ENCODE measurements at places on chromosomes 2 and 18.

- no peak for DNase-seq
Measured at GRCh38 chr2:217166241-217166850, 306.5 kb upstream of the TNP1 start.

DNA sequence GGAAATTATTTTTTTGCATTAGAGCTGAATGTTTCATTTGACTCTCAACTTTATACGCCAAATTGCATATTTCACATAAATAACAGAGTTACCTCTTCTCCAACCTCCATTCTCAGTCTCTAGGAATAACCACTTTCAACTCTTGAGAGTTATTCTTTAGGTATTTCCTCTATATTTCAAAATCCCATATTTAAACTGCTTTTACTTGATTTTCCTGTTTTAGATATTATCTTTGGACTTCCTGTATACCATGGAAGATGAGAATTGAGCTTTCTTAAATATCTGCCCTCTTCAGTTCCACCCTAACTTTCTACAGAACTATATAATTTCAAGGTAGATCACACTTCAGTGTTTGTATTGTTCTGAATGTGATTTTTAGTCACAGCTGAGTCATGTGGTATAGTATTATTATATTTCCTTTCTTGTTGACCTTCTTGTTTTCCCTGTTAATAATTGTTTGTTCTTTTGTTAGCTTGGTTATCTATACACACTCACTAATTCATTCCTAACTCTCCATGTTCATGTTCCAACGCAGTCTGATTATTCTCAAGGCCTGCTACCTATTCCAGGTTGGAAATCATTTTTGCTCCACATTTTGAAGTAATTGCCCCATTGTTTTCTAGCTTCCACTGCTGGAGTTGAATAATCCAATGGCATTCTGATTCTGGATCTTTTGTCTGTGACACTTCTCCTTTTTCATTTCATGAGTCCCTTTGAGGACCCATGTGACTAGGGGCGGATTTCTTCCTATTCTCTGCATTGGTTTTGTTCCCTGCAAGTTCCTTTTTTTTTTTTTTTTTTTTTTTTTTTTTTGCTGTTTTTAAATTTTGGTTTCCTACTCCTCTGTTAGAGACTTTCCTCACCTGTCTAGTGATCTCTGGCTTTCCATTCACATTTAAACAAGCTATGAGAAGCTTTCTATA lies 156.8 kb upstream of the RBMS1 start:
- no peak for DNase-seq

DNA sequence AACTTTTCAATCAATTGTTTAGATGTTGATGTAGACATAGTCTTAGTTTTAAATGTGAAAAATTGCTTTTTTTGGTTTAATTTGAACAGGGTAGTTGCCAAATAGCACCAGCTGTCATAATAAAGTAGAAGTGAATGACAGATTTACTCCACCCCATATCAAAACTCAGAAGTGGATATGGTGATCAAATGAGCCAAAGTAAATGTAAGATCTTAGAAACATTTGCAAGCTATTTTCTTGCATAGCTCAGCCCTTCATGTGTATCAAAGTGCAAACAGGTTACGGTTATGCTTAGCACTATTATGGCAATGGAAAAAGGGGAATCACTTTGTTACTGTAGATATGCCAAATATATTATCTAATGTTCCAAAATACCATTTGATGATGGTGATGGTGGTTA lies 540.9 kb upstream of the NRP2 start:
- no peak for DNase-seq

GRCh38 chr2:144456680-144457079 lies 63.2 kb downstream of the ZEB2 start:
- no peak for DNase-seq

GRCh38 chr18:23377669-23378301 lies 75.3 kb upstream of the RIOK3 start:
- DNase-seq = no peak

DNA sequence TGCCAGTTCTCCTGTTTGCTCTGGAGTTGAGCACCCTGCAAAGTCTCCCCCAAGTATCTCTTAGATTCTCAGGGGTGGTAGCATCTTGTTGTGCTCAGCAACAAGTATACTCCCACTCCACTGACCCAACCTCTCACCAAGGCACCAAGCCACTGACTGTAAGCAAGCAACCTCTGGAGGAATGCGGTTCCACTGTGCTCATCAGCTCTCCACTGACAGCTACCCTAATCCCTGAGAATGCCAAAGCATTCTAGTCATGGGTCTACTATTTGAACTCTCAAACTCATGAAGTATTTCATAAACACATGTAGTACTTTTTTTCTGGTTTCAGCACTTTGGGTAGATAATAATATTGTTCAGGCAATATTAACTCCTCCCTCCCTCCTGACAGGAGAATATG lies 170.0 kb downstream of the EPHA4 start:
- no peak for DNase-seq

DNA sequence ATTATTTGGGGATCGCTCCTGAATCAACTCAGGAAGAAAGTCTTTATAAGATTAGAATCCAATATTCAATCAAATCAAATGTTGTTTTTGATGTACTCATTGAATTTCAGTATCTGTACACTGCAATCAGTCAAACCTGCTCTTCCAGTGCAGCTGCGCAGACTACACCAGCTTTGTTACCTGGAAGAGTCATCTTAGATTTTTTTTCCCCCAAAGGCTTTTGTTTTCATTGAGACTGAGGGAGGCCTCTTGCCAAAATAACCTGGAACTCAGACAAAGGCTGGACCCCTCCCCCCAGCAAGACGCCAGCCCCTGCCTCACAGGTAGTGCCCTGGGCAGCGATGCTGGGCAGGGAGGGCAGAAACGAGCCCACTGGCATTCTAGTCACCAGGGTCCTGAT lies 74.8 kb downstream of the ARHGEF4 start:
- DNase-seq = no peak

GRCh38 chr2:10720947-10721395 lies 459 bp upstream of the ATP6V1C2 start:
- DNase-seq = no peak

GRCh38 chr2:44969936-44970335 lies 28.4 kb downstream of the SIX3 start:
- no peak for DNase-seq

DNA sequence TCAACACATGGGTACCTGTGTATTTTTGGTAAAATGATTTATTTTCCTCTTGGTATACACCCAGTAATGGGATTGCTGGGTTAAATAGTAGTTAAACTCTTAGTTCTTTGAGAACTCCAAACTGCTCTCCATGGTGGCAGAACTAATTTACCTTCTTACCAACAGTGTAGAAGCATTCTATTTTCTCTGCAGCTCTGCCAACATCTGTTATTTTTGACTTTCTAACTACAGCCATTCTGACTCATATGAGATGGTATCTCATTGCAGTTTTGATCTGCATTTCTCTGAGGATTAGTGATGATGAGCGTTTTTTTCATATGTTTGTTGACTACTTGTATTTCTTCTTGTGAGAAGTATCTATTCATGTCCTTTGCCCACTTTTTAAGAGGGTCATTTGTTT lies 180.6 kb downstream of the FSIP2 start:
- no peak for DNase-seq

- DNase-seq = peak; percentile 29
Measured at GRCh38 chr2:86039178-86039962, 66.3 kb downstream of the POLR1A start.

- DNase-seq = no peak
Measured at GRCh38 chr2:74575320-74575719, 20.8 kb downstream of the DOK1 start.

DNA sequence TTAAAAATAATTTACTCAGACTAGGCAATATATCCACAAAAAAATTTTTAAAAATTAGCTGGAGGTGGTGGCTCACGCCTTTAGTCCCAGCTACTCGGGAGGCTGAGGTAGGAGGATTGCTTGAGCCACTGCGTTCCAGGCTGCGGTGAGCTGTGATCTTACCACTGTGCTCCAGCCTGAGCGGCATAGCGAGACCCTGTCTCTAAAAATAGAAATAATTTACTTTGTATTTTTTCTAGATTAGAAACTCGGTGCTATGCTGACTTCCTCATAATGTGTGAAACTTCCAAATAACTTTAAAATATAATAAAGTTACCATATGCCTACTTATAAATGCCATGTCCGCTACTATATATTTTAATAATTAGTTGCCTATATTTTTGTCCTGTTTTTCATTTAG lies 6.7 kb downstream of the PPIG start:
- DNase-seq = no peak

- no peak for DNase-seq
Measured at GRCh38 chr2:65437392-65438135, 5.2 kb upstream of the SPRED2 start.
